ENCODE measurements at places on chromosomes 1 and 21.

DNA sequence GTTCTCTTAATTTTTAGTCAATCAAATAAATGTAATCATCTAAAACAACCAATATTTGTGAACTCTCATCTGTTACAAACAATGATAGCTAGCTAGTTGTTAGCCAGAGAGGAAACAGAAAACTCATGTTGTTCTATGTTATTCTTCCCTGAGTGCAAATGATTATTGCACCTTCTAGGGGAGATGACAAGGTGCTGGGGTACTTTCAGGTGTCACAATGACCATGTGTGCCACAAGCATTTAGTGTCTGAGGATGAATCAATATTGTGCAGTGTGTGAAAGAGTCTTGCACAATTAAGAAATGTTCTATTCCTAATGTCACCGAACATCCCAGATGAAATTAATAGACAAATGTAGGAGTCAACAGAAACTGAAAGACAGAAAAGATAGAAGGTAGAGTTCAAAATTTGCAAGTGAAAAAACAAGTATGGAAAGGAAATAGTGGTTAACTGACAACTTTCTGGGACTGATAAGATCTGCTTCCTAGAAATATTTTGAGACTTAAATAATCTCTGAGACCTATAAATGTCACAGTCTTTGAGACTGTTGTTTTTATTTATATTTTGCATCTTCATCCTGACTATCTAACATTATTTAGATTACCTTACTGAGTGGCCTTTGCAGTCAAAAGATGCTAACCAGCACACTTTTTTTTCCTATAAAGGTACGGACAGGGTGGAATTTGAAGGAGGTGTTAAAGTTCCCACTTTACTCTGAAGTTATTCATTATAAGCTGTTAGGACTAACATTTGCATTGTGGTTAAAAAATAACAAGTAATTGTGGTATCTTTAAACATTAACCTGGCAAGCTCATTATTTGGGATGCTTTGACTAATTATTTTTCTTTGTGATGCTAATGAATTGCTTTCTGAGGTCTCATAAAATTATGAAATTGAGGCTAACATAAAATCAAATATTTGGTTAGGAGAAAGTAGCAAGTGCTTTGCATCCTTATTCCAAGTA is 21.6 kb upstream of the DPYD start:
- no peak for DNase-seq

DNA sequence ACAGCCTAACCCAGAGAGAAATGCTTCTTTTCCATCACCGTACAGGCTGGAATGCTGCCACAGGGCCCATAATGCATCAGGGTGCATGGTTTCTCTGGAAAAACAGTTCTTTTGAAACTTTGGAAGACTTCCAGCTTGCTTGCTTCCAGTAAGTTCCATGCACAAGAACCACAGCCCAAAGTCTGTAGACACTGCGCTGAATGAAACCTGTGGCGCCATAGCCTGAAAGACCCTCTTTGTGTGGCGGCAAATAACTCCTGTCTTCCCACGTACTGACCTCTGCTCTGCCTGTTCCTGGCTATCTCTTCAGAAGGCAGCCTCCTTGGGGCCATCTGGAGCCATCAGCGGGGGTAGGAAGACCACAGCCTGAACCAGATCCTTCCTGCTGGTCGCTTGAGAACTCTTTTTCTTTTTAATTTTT is 15.1 kb downstream of the MIIP start:
- DNase-seq = no peak

- no peak for DNase-seq
Measured at GRCh38 chr1:231803353-231803752, 176.8 kb downstream of the DISC1 start.

- no peak for DNase-seq
Measured at GRCh38 chr1:179591592-179592580, at the start of gene TDRD5. Gene TDRD5, plus strand, starts transcription at chr1:179591832. Its CDS starts 784 bp downstream, at chr1:179592616.

- DNase-seq = no peak
Measured at GRCh38 chr1:18868801-18869424, 9.5 kb upstream of the TAS1R2 start.
